ENCODE measurements at places on chromosomes 11 and 22.

GRCh38 chr22:19569276-19569640 is 45.0 kb upstream of the CLDN5 start:
- no peak for DNase-seq

DNA sequence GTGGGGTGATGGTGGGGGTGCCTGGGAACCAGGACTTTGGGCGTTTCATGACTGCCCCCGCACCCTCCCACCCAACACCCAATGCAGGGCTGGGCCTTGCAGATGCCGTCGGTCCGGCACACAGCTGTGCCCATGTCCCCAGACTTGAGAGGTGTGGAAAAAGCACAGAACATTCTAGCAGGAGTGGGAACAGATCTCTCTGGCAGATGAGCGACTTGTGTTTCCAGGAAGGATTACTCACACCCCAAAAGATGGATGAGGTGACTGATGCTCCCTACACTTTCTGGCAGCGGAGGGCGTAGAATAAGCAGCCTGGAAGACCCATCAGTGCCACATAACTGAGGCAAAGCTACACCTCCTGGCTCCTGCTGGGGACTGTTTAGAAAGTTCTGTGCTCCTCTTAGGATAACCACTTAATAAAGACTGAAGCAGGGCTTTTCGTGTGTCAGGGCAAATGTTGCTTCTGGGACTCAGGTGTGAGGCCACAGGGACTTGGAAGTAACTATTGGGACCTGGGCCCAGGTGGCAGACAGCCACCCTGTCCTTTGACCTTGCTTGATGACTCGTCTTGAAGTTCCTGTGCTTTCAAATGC is 24.2 kb downstream of the FBLN1 start:
- DNase-seq: no peak

DNA sequence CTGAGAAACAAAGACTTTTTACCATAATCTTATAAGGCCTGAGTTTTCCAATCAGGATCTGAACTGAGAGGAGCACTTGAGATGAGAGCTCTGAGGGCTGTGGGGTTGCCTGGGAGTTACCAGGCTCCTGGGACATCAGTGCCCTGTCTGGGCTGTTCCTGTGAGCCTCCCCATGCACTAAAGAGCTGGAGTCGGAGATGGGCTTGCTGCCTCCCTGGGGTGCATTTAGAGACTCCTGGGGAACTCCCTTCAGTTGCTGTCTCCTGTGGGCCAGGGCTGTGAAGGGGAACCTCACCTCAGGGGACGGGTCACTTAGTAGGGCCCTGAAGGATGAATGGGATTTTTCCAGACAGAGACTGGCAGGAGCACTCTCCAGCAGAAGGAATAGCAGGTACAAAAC is 33.3 kb downstream of the KCNC1 start:
- DNase-seq: no peak

- no peak for DNase-seq
These were observed 423.1 kb downstream of the ETS1 start for GRCh38 chr11:128164080-128164741.

GRCh38 chr11:44562845-44563460 is 2.5 kb upstream of the CD82 start:
- peak; percentile 77 for DNase-seq

- no peak for DNase-seq
These were observed 24.9 kb downstream of the APLP2 start for GRCh38 chr11:130094614-130095013.

GRCh38 chr11:46063138-46063537 is 58.1 kb downstream of the PHF21A start:
- DNase-seq: no peak

All from NCI-H524 (cell line).